ENCODE measurements at places on chromosomes 2 and 18. TPM values are rescaled to one million over a fixed set of nuclear protein-coding genes. Genes with fewer than 3 reads are reported as not detected.

GRCh38 chr18:332721-333510 is 65.1 kb upstream of the THOC1 start:
- no peak for DNase-seq

GRCh38 chr2:230778350-230779063 is 65.9 kb downstream of the CAB39 start:
- no peak for DNase-seq

DNA sequence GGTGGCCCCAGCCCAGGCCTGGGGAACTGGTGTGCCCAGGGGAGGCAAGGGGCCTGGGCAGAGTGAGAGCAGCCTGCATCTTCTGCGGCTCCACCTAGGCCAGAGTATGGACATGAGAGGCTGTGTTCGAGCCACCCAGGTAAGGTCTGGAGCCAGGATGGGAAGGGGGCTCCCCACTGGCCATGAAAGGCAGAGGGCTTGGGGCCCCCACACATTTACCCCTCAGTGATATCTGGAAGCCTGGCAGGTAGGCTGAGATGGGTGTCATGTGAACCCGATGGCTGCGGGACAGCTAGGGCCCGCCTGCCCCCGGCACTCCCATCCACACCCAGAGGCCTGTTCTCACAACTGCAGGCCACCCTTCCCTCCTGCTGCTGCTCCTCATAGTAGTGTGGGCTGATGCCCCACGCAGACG is 13.2 kb downstream of the ADRA2B start:
- DNase-seq: no peak

- DNase-seq: no peak
Measured at GRCh38 chr2:104736026-104736425, 117.9 kb upstream of the POU3F3 start.

HTR2B gene
- total RNA-seq: 0.13 TPM

DNA sequence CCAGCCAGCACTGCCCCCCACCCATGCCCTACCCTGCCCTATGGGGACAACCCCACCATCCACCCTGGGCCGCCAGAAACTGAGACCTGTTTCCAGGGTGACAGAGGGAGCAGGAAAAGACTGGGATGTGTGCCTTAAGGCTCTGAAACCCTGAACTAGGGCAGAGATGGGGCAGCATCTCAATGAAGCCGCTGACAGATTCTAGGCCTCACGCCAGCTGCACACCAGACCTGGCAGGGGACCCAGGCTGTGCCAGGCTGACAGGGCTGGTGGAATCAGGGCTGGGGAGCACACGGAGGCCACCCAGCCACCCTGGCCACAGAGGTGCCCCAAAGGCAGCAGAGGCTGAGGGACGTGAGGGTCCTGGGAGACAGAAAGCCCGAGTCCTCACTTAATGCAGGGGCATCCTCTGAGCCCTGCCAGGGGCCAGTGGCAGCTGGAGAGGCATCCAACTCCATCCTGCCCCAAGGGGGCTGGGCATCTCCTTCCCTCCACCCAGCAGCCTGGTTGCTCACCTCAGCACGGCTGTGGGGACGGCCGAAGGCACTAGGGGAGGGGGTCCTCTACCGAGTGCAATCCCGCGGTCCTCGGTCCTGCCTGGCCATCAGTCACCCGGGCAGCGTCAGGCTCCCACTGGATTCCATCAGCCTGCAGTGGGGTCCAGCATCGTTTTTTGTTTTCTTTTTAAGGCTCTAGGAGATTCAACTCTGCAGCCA is 169.2 kb downstream of the ZFP36L2 start:
- DNase-seq: no peak

- DNase-seq: no peak
Measured at GRCh38 chr2:220147161-220148038, 520.0 kb downstream of the SLC4A3 start.

IL36B gene
- total RNA-seq: not detected

SCYGR6 gene
- not detected for total RNA-seq

DNA sequence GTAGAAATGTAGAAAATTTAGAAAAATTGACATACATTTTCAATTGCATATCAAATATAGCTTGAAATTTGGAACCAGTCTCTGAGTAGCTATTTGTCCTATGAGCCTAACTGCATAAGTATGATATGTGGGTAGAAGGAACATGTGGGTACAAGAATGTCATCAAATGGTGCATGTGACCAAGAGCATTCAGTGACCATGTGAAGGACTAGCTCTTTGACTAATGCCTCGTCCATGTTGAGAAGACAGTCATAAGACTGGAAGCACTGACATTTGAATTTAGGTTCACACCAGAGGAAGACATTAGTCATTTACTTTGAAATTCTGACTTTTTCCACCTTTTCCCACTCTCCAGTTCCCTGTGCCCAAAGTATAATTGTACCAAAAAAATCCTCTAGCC is 12.6 kb downstream of the MRPL44 start:
- DNase-seq: peak; percentile 51

SLC8A1 gene
- 3.7 TPM for total RNA-seq

Measured in bronchial epithelial cell (primary cell).